ENCODE measurements at places on chromosomes 11 and 22. TPM values are rescaled to one million over a fixed set of nuclear protein-coding genes. Genes with fewer than 3 reads are reported as not detected.

GRCh38 chr11:69022260-69022659 is 9.2 kb upstream of the MRGPRF start:
- no peaks in the 10 kb centered on the region for H3K27me3 ChIP-seq
- H3K36me3 ChIP-seq: no peaks in the 10 kb centered on the region
- H3K27ac ChIP-seq: no peak overlapping the region
- H3K4me3 ChIP-seq: no peak overlapping the region
- H3K4me1 ChIP-seq: no peaks in the 10 kb centered on the region
- no peak for DNase-seq

- H3K4me3 ChIP-seq: no peak overlapping the region
- H3K27me3 ChIP-seq: peaks cover 16% of the 10 kb centered on the region
- peaks cover 2% of the 10 kb centered on the region for H3K36me3 ChIP-seq
These were observed 2.8 kb downstream of the ZFTA start for GRCh38 chr11:63765688-63766241.

DNA sequence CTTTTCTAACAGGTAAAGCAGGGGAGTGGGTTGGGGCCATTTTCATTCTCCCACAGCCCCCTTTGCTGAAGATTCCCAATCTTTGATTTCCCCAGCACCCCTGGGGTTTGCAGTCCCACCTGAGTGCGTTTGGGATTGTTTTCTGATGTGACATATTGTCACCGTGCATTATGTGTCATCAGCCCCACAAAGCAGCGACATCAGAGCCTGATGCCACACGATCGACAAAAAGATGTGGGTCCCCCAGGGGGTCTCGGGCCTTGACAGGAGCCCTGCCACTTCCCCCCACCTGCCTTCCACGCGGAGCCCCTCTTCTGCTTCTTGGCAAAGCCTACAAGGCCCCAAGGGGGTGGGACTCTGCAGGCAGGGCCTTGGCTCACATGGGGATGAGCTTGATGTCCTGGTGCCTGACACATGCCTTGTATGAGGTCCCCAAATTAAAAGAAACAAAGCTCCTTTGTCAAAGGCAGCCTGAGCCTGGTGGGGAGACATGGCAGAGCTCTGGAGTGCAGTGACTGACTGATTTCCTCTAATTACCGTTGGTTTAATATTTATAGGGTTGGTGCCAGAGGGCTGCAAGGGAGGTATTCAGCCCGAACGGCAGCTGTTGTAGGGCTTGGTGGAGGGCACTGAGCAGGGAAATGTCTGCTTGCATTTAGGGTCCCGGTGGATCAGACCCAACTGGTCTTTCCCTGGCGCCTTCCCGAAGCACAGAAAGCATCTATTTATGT is 149.2 kb downstream of the MIAT start:
- H3K4me1 ChIP-seq: no peaks in the 10 kb centered on the region
- DNase-seq: no peak
- no peak overlapping the region for H3K4me3 ChIP-seq
- no peaks in the 10 kb centered on the region for H3K27me3 ChIP-seq
- H3K27ac ChIP-seq: no peak overlapping the region

DNA sequence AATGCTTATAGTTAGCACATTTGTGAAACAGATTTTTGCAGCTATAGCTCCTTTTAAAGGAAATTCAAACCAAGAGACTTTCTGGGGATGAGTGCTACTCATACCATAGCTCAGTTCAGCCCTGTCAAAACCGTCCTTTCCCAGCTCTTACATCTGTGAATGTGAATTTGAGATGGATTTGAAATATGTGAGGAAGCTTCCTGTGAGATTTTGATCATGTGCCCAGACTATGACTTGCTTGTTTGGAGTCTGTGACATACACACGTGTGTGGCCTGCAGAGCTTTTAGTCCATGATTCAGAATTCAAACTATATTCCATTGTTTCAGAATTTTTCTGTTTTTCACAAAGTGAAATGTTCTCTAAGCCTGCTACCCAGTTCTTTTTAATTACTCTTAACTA is 4.4 kb upstream of the MMP1 start:
- peaks cover 4% of the 10 kb centered on the region for H3K27me3 ChIP-seq
- DNase-seq: no peak
- H3K36me3 ChIP-seq: no peaks in the 10 kb centered on the region
- H3K4me1 ChIP-seq: no peaks in the 10 kb centered on the region
- H3K4me3 ChIP-seq: no peak overlapping the region
- no peak overlapping the region for H3K27ac ChIP-seq

DNA sequence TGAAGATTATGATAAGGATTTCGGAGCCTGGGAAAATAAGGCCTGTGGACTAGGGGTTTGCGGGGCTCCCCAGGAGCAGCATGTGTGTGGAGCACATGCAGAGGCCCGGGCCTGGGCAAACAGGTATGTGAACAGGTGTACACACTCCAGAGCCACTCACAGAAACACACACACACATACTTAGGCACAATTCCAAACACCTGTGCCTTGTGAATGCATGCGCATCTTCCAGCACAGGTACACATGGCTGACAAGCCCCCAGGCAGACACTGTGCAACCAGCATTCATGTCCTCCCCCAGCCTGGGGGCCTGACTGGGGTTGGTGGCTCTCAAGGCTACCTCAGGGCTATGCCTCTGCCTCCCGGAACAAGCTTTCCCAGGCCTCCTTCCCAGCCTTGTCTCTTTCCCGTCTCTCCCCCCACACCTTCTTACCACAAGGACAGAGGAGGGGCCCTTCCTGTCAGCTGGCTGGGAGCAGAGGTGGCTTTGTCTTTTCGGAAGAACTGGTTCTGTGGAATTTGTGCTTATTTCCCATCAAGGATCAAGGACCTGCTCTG is 2.6 kb upstream of the P2RY6 start:
- H3K4me1 ChIP-seq: no peaks in the 10 kb centered on the region
- DNase-seq: no peak
- peaks cover 18% of the 10 kb centered on the region for H3K27me3 ChIP-seq

GRCh38 chr11:95728790-95729189 is 60.8 kb downstream of the FAM76B start:
- H3K27ac ChIP-seq: no peak overlapping the region
- H3K4me1 ChIP-seq: peaks cover 1% of the 10 kb centered on the region
- H3K4me3 ChIP-seq: no peak overlapping the region
- peaks cover 10% of the 10 kb centered on the region for H3K27me3 ChIP-seq
- no peaks in the 10 kb centered on the region for H3K36me3 ChIP-seq

OR51I1 gene
- total RNA-seq: not detected

SCGB1A1 gene
- total RNA-seq: not detected

TPBGL gene
- total RNA-seq: 0.34 TPM

SERHL2 gene
- total RNA-seq: 1.4 TPM
